Inflammatory macrophage (primary cell): ENCODE measurements at places on chromosomes 2 and 18.
A peak's percentile ranks its signal among the peaks of the same experiment; 100 is the strongest.

DNA sequence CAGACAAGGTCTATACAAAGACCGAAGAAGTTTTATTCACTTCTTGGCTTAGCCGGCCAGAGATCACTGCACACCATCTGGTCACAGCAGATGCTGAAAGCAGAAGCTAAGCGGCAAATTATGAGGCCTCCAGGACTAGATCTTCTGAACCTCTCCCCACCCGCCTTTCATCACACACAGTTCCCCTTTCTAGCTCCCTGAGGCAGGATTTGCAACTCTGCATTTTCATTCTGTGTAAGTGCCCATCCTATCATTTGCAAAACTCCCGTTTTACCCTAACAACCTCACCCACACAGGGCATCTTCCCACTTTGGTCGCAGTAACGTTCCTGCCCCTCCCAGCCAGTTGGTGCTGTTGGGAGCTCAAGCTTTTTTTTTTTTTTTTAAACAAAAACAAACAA, 3.1 kb upstream of the MOB1A start:
- peak; percentile 99 for DNase-seq

- DNase-seq: peak; percentile 60
Observed at GRCh38 chr2:60885683-60886082, 4.3 kb downstream of the REL start.

DNA sequence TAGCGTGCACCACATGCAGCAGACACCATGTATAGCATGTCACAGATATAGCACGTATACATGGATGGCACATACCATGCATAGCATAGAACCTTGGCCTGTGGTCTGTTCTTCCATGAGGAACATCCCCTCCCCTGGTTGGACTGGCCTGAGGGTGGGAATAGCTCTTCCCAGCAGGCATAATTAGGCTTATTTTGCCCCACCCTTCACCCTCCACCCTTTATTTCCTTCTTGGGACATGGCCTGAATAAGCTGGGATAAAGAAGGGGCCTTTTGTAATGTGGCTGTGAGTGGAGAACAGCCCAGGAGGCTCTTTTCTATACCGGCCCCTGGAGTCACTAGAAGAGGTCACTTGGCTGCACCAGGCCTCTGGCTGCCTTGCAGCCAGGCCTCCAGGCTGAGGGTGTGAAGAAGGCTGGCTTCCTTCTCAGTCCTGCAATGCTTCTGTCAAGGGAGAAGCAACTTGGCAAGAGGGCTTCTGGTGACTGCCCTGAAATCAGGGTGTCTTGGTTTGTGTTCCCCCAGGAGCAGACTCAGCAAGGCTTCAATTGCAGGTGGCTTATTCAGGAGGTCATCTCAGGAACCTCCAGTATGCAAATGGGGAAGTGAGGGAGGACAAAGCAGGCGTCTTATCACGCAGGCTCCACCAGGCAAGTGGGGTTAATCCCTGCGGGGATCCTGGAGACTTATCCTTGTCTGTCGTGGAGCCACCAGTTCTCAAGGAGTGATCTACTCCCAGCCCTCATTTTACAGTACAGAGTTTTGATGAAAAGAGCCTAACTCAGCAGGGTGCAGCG, 68.2 kb downstream of the HS6ST1 start:
- no peak for DNase-seq

GRCh38 chr2:31414601-31415241, at the start of gene XDH:
XDH (minus strand) TSS chr2:31414742; CDS start chr2:31414666, 76 bp downstream.
- DNase-seq: peak; percentile 6

- DNase-seq: peak; percentile 13
Observed at GRCh38 chr2:171512014-171512413, 10.3 kb upstream of the CYBRD1 start.

GRCh38 chr2:44916291-44916690, 25.2 kb upstream of the SIX3 start:
- DNase-seq: no peak

- DNase-seq: no peak
Observed at GRCh38 chr18:79199691-79200374, 130.6 kb downstream of the ATP9B start.

DNA sequence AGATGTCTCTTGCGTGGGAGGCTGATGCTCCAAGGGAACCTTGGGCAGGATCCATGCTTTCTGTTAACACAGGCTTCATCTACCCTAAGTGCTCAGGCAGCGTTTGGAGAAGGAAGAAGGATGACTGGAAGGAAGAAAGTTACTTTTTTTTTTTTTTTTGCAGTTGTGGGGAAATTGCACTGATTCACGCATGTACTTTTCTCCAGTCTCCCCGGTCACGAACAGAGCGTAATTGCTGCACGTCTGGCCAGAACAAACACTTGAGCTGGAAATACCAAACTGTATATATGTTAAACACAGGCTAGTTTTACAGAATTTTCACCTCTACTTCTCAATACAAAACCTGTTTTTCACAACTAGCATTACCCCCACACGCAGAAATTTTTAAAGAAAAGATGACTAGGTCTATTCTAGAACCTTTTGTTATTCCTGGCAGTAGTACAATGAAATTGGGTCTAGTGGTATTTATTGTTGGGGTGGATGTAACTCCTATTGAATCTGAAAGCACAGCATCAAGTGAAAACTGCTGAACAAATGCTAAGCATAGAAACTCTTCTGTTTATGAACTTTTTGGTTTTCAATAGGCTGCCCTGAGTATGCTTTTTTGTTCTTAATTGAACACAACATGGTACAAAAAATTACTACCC, 9.3 kb upstream of the SCYGR5 start:
- no peak for DNase-seq

GRCh38 chr2:102001767-102002142, 10.0 kb downstream of the IL1R2 start:
- DNase-seq: no peak

DNA sequence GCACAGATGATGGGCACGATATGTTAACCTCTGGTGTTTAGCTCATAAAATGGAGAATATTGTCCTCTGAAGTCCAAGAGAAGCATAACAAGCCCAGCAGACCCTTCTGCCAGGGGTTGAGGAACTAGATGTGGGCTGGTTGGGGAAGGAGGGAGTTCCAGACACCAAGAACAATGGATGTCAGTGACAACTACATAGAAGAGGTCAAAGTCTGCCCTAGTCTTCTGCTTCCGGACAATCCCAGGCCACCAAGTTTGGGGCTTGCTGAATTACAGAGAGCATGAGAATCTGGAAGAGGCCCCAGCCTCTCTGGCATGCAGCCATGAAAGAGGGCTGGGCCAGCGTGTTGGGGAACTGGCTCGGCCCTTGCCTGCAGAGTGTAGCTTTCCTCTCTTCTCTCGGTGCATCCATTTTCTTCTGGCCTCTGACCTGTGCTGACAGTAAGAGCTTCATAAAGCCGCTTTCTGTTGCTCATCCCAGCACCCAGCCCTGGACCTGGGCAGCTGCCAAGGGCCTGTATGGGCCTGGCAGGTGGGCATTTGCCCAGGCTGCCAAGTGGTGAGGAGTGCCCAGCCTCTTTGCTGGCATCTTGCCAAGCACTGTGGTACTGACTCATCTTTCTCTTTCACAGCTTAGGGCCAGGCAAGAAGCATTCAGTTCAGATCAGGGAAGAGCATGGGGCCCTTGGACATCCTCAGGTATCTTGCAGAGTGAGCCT, 14.6 kb upstream of the LAPTM4A start:
- DNase-seq: no peak

GRCh38 chr2:176074919-176075425, 8.8 kb downstream of the EVX2 start:
- DNase-seq: no peak

- no peak for DNase-seq
Observed at GRCh38 chr2:55154525-55155030, 77.5 kb downstream of the CLHC1 start.

DNA sequence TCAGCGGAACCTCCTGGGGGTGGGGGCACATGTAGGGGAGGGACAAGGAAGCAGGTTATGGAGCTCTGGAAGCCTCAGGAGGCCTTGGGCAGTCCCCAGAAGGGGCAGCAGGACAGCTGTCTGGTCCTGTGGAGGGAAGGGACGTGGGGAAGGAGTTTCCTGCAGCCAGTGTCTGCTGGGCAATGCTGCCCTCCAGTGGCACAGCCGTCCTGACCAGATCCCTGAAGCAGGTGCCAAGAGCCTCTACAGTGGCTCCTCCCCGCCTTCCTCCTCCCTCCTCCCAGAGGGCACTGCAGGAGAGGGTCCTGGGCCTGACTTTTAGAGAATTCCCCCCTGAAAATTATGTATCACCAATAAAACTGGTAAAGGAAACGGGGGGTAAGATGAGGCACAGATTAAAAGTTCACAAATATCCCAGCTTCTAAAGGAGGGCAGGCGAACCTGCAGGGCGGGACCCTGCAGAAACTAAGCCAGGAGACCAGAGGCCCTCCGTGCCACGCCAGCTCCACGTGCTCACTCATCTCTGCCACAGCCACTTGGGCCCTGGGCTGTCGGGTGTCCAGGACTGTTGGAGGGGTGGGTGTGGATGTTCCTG, 258.5 kb downstream of the TWIST2 start:
- DNase-seq: peak; percentile 18

GRCh38 chr2:33246432-33246831, 230.0 kb upstream of the RASGRP3 start:
- DNase-seq: no peak

DNA sequence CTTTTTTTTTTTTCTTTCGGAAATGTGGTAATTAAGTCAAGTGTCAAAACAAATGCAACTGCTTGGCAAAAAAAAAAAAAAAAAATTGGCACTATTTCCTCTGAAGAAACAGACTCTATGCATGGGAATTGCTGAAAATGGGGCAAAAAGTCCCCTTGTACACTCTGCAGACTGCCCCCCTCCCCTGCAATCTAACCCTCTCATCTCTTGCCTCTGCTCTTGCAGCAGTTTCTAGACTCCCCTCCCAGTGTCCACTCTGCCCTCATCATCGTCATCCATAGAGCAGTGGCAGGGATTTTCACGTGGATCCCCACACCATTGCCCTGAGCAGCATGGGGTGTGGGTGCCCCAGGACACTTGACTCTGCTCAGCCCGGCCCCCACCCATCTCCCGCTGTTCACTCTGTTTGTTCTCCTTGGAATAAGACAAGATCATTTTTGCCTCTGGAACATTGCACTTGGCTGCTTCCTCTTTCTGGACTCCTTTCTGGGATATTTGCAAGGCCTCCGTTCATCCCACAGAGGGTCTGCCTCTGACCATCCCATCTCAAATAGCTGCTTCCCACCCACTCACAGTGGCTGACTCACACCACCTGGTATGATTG, 213.9 kb downstream of the ACKR3 start:
- DNase-seq: no peak

DNA sequence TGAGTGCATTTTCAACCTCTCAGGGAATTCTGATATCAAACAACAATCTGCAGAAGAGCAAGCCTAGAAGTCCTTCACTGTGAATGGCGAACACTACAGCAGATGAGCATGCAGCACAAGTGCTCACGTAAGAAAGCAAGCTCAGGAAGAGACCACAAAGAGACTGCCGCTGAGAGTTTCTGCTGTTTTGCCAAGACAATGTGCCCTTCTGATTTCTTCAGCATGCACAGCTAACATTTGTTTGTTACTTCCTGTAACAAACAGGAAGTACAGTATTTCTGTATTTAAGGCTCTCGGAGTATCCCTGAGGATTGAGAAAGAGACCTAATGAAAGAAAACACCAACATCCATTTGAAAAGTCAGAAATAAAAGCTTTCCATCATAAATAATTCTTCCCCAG, 45.9 kb downstream of the MBOAT2 start:
- peak; percentile 62 for DNase-seq

DNA sequence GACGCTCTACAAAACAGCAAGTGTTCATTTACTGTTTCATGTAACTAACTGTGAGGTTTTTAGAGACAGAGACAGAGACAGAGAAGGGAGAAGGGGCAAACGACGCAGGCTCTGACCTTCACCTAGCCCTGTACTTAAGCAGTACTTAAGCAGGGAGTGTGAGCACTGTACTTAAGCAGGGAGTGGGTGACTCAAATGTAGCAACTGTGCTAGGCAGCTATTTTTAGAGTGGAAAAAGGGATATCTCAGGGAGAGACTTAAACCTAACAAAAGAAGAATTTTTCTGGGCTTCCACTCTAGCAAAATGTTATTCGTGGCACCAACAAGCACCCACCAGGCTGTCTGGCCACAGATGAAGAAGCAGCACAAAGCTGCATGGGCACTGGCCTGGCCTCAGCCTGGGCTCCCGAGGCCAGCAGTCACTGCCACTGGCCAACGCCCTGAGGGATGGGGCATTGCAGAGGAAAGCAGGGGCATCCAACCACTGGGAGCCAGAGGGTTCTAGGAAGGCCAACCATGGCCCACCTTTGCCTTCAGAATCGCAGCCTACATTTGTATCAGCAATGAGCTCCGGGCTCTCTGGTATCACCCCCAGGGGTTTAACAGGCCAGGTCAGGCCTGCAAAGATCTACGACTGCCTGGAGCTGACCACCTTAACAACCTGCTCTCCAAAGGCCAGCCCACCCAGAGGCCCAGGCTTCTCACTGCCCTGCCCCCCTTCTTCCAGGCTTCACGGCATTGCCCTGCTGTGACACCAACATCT, 154.3 kb downstream of the TTC32 start:
- no peak for DNase-seq

GRCh38 chr2:128489526-128490273, 171.0 kb upstream of the HS6ST1 start:
- no peak for DNase-seq

GRCh38 chr2:146806364-146807005, 1038.3 kb upstream of the ACVR2A start:
- DNase-seq: no peak

DNA sequence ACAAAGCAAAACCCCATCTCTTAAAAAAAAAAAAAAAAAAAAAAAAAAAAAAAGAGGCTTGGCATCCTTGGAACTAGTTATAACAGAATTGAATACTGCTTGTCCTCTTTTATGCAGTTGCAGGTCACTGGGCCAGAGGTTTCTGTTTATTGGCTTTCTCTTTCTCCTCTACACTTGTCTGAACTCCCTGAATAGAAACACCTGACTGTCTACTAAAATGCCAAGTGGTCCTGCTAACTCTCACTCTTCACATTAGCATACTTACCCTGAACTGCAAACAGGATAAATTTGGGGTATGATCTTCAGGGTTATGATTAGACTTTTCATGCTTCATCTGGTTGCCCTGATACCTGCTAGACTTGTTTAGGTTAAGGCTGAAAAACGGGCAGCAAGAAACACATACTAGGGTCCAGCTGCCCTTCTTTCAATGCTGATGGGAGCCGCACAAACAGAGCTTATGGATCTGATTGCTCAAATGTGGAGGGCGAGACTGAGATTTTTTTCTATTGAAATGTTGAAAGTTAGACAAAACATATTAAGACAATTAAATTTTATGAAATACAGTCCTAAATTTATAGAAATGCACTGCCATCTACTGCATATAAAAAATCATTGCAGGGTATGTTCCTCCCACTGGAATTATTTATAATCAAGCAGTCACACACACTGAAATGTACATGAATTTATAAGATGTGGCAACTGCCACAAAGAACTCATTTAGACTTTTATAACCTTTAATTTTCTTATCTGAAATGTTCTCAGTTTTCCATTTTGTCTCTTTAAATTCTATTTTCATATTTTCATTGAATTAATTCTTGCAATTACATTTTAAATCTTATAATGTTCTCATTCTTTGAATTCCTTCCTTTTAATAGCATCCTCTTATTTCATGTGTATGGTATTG, 40.8 kb downstream of the GTF3C3 start:
- DNase-seq: no peak

- peak; percentile 18 for DNase-seq
Observed at GRCh38 chr2:63840081-63840784, 1.5 kb upstream of the UGP2 start.

GRCh38 chr2:227608561-227609338, 5.9 kb downstream of the SCYGR3 start:
- DNase-seq: peak; percentile 93

GRCh38 chr2:73297151-73297559, 3.8 kb upstream of the EGR4 start:
- no peak for DNase-seq
